Esophagus squamous epithelium (tissue), 5 donors: ENCODE measurements at places on chromosomes 2 and 18.
A peak's percentile ranks its signal among the peaks of the same experiment; 100 is the strongest.

GRCh38 chr2:57907411-57907810, 139.2 kb upstream of the VRK2 start:
- no peak for DNase-seq

DNA sequence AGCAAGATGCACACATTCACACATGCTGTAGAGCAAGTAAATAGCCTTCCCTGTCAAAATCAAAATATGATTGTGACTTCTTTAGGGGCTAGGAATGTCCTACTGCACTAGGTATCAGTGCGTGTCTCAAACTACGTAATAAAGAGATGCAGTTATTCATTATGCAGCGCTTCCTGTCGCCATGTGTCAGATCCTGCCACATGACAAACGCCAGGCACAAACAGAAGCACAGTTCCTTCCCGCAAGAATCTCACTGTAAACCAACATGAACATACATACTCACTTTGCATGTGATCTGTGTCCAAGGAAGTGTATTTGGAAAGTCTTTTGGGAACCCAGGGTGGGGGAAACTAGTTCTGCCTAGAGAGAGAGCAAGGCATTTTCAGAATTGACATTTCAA, 599.9 kb downstream of the RNF144A start:
- no peak for DNase-seq

- no peak for DNase-seq
Observed at GRCh38 chr2:99338029-99338585, 918 bp downstream of the EIF5B start.

DNA sequence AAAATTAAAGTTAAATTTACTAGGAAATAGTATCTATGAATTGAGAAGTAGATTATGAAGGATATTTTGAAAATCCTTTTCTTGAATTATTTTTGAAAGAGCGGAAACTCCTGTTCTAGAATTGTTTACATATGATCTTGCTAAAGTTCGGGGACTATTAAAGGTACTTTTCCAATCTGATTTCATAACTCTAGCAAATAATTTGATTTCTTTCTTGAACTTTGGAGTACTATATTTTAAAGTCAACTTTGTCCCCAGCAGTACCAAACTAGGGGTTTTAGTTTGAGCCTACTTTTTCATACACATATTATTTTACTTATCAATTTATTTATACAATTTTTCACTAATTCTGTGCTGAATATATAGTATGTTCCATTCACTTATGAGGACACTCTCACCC, 364.7 kb downstream of the FSIP2 start:
- DNase-seq = no peak

DNA sequence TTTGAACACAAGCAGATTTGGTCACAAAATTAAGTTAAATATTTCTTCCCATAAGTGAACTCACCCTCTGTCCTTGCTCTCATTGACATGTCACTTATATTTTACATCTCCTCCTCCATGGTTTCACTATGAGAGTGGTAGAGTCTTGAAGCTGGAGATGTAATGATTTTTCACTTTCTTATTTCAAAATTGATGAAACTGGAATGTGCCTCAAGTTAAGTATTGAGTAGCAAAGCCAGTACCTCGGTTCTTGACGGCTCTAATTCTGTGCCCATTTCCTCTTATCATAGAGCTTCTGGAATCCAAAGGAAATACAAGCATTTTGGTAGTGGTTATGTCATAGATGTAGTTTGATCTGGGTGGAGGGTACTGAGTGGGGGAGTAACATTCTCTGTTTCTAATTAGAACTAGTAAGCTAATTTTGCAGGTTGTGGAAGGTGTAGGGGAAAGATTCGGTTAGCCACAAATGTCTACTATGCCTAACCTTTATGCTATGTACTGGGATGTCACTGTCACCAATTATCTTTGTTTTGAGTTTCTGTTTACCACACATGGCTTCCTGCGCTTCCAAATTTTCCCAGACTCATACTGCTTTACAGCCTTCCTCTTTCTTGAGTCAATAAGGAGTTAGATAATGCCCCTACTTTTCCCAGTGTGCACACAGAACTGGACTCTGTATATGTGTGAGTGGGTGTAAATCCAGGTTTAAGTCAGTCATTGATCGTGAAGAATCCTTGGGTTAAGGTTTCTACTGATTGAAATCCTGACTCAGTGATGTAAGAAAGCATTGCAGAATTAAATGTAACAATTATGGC, 96.8 kb downstream of the DIS3L2 start:
- no peak for DNase-seq

- no peak for DNase-seq
Observed at GRCh38 chr2:37421686-37422085, 77.3 kb downstream of the QPCT start.

DNA sequence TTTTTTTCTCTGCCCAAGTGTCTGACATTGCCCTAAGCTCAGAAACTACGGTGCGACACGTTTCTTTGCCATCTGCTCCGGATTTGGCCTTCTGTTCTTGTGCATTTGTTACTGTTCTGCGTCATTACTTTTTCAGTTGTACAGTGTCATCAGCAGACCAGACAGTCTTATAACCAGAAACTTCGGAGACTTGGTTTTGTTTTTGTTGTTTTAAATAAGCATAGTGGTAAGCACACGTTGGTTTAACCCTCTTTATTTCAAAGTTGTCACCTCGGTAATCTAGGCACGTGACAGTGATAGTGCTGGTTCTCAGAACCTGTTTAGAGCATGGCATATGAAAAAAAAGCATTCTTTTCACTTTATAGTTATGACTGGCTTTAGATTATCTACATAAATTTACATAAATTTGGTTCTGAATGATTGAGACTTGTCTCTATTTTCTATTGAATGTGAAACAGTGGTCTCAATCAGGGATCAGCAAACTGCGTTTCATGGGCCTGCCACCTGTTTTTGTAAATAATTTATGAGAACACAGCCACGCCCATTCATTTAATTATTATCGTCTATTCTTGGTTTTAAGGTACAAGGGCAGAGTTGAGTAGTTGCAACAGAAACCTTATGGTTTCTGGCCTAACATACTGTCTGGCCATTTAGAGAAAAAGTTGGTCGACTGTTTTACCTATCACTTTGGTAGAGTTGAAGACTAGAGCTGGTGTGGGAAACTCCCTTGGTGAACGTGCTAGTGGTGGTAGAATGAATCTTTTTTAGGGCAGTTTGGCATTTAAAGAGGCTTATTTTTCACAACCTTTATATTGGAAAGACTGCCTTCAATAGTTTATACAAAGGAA, 106.5 kb downstream of the ZNF532 start:
- no peak for DNase-seq

DNA sequence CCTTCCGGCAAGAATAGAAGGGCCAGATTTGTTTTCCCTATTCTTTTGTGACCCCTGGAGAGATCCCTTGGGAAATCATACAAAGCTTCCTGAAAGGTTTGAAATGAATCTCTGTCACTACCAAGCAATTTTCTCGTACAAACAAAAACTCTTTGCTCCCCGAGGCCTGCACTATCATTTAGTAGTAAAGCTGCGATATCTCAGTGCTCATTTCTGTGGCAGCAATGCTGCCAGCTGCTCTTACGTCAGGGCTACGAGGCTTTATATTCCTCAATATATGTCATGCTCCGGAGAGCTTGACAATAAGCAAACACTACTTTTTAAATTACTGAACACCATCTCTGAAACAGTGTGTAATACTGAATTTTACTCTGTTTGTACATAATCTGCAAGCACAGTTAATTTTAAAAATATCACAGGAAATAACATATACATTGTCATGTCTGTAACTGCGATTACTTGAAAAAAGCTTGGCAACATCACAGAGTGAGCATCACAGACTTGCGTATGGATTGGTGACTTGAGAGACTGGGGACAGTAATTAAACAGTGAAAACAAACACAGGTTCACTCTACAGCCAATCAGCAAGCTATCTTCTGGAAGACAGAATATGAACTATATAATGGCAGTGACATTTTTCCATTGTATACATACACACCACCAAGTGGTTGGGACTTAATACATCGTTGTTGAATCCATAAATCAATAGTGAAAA, 403.3 kb upstream of the NETO1 start:
- no peak for DNase-seq

GRCh38 chr18:23694637-23695430, 5.6 kb downstream of the LAMA3 start:
- no peak for DNase-seq

DNA sequence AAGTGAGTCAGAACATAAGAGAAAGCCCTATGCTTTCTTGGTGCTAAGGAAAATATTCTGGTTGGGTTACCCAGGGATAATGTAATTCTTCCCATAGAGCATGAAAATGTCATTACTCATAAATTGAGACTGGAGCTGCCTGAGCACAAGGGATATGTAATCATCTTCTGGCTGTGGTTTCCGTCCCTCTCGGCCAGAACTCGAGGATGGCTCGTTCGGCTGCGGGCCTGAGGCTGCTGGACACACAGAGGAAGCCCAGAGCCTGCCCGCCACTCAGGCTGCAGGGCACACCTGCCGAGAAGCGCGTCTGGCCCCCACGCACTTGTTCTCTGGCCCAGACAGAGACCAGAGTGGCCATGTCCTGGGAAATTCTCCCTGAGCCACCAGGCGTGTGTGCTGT, 104.9 kb downstream of the ASAP2 start:
- DNase-seq = no peak

DNA sequence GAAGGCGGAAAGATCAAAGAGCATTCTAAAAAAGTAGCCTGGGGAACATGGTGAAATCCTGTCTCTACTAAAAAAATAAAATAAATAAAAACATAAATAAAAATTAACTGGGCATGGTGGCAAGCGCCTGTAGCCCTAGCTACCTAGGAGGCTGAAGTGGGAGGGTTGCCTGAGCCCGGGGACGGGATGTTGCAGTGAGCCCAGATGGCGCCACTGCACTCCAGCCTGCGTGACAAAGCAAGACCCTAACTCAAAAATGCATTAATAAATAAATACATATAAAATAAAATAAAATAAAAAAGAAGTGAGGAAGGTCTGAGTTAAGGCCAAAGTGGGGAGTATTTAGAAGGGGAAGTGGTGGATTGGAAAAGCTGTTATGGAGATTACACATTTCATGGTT, 1.3 kb upstream of the PSMD14 start:
- DNase-seq = no peak

DNA sequence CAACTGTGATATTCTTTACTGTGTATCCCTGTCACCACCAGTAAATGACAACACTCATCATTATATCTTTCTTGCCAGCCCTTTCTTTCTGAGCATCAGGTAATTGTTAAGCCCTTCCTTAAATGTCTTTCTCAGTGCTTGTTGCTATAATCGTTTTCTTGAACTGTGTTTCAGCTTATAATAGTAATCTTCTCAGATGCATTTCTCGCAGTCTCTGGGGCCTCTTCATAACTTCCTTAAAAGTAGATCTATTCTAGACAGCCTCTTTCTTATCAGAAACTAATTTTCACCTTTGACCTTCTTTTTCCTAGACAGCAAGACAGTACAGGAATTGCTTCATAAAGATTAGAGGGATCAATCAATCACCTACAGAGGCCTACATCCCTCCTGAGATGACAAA, 648.1 kb downstream of the CPS1 start:
- no peak for DNase-seq

GRCh38 chr2:195695002-195695631, 38.1 kb downstream of the SLC39A10 start:
- no peak for DNase-seq

DNA sequence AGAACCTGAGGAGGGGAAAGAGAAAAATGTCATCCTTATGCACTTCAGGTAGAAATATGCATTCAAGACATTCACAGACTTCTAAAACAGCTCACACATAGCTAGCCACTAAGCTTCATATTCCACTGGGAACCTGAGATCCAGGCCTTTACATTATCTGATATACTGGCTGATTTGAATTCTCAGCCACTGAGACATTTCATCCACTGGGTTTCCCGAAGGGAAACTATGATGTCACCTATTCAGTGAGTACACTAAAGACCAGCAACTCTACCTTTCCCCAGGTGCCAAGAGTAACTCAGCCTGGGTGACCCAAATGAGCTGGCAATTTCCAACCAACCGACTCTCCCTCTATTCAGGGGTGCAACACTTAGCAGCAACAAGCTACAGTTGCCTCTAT, 21.7 kb upstream of the SP100 start:
- DNase-seq = no peak

DNA sequence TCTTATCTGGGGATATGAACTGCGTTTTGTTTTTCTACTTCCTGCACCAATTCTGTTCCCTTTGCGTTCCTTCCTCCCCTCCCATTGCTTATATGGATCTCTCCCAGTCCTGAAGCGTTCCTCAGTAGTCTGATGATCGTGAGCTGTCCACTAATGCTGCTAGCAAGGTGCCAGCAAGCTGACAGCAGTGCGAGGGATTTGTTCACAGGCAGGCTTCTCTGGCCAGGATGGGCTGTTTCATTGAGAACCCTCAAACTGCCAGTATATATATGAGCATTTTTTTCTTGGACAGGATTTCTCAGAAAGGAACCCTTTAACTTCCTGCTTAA, 40.1 kb downstream of the GTF3C3 start:
- no peak for DNase-seq

DNA sequence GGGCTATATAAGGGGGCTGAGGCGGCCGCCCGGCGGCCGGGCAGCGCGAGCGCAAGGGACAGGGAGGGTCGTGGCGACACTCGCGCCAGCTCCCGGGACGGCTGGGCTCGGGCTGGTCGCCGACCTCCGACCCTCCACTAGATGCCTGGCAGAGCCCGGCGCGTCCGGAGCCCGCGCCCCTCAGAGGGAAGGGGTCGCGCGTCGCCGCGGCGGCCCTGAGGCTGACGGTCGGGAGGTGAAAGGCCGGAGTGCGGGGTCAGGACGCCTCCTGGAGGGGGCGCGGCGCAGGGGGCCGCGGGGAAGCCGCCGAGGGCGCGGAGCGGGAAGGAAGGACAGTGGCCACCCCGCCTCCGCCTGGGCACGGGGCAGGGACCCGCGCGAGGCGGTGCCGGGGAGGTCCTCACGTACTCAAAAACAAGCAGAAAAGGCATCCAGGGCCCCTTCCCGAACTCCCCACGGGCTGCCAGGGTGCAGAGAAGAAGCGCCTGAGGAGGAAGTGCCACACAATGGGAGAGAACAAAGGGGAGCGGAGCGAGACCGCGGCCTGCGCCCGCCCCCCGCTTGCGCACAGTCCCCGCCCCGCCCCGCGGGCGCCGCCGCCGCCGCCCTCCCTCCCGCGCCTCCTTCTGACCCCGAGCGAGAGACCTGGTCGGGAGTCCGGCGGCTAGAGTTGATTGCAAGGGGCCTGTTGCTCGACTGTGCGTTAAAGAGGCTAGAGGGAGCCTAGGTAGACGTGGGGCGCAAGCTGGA, 776 bp upstream of the KLF7 start:
- DNase-seq = peak; percentile 29

GRCh38 chr2:25808006-25808383, 70.3 kb downstream of the ASXL2 start:
- DNase-seq = no peak
